NCI-H2227 treated with DMSO at 0.1 percent for 48 hours (cell line): ENCODE measurements at places on chromosomes 11 and 22.

DNA sequence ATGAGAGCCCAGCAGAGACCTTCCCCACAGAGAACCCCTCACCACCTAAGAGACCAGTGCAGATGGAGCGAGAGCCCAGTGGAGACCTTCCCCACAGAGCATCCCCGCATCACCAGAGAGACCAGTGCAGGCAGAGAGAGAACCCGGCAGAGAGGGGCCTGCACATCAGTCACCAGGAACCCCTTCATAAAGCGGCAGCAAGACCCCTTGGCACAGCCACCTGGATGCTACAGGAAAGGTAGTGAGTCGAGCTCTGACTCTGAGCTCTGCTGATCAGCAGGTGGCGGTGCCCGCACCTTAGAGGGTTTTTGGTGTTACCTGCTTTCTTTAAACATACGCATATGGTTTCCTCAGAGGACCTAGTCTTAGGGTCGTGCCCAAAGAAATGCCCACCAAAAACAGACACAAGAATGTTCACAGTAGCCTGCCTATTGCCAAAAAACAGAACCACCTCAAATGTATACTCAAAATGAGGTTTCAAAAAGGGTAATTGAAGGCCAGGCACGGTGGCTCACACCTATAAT, 678.7 kb downstream of the BRD1 start:
- no peak for DNase-seq

DNA sequence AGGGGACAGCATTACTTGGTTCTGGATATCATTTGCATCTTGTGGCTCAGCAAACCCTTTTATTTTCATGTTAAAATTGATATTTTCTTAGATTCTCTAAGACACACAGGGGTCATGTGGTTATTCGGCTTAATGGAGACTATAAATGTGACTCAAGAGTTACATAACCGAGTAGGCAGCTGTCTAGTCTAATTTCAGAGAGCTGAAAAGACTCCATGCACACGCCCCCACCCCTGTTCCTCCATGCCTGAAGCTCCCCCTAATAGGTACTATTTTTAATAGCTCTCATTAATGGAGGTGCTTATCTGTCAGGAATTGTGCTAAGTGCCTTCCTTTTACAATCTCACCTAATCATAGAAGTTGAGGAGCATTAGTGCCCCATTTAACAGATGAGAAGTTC, 189.2 kb upstream of the ARHGAP20 start:
- no peak for DNase-seq

- no peak for DNase-seq
These were observed 78.7 kb downstream of the PHF21B start for GRCh38 chr22:44931077-44931540.

DNA sequence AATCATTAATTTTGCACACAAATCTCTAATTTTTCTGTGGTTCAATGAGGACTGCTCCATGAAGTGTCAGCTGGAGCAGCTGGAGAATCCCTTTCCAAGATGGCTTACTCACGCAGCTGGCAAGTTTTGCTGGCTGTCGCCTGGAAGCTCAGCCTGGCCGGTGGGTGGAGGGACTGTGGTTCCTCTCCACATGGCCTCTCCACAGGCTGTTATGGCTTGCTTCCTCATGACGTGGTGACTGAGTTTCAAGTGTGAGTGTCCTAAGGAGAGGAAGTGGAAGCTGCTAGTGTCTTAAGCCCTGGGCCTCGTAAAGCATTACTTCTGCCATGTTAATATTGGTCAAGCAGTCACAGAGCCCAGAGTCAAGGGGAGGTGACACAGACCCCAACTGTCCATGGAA, 14.0 kb upstream of the NRIP3 start:
- DNase-seq, result no peak

GRCh38 chr22:44942979-44943700, 66.7 kb downstream of the PHF21B start:
- DNase-seq, result no peak

DNA sequence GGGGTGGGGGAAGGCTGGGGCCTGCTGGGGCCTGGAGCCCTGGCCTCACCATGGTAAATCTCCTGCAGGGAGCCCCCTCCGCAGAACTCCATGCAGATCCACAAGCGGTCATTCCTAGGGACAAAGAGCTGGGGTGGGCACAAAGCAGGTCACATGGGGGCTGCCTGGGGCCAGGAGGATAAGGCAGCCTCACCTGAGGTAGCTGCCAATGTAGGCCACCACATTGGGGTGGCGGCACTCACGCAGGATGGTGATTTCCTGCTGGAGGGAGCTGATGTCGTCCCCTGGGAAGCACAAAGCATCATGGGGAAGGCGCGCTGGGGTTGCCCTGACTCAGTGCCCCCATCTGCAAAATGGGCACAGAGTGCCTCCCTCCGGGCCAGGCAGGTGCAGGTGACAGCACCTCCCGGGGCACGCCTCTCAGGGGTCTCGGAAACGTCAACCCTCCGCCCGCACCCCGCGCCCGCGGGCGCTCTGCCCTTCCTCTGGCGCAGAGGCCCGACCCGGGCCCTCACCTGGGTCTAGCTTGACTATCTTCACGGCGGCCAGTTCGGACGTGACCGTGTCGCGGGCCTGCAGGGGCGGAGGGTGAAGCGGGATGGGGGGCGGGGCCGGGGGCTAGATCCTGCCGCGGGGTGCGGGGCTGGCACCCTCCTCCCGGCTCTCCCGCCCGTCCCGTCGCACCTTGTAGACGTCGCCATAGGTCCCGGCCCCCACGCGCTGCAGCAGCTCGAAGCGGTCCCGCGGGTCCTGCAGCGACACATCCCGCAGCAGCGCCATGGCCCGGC, 450 bp downstream of the MAP4K2 start:
- DNase-seq, result peak; percentile 45

DNA sequence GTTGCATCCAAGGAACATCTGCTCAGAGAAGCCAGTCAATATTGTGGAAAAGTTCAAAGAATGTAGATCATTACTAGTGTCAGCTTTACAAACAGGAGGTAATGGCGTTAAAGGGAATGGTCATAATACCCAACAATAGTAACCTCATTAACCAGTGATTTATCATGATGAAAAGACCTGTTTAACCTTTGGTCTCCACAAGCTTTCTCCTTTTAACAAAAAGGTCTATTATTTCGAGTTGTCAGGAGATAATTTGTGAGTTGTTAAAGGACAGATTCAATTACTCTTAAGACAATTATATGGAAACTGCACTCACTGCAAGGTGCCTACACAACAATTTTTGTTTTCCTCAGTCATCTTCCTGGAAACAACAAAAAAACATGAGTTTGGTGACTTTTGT, 73.8 kb upstream of the HTATIP2 start:
- DNase-seq, result no peak

- DNase-seq, result no peak
These were observed 105.4 kb downstream of the TTC28 start for GRCh38 chr22:28574159-28574788.

DNA sequence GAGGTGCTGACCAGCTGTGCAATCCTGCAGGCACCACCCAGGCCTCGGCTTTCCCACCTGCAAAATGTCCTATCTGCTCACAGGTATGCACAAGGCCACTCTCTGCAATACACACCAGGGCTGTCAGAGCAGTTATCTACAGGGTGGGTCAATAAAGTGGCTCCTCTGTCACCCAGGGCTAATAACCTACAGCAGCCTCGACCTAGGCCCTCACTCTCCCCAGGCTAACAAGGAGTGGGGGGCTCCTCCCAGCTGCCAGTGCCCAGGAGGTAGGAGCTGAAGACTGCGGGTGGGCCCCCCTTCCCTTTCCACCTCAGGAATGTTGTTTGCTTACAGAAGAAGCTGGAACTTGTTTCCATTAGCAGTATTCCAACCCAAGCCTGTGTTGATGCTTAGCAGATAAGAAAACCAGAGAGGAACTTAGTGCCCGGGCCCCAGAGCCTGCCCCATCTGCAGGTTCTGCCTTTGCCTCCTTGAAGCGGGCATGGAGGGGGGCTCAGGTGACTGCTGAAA, 26.8 kb downstream of the MYH9 start:
- no peak for DNase-seq

GRCh38 chr11:2298795-2299761, 2.6 kb downstream of the C11orf21 start:
- no peak for DNase-seq

GRCh38 chr11:60326955-60327354, at the start of gene MS4A6E:
Gene MS4A6E (plus strand): TSS chr11:60327255. CDS start chr11:60334896, 7,641 bp downstream.
- DNase-seq, result no peak

GRCh38 chr11:66337103-66337899, 1.1 kb upstream of the RIN1 start:
- no peak for DNase-seq

DNA sequence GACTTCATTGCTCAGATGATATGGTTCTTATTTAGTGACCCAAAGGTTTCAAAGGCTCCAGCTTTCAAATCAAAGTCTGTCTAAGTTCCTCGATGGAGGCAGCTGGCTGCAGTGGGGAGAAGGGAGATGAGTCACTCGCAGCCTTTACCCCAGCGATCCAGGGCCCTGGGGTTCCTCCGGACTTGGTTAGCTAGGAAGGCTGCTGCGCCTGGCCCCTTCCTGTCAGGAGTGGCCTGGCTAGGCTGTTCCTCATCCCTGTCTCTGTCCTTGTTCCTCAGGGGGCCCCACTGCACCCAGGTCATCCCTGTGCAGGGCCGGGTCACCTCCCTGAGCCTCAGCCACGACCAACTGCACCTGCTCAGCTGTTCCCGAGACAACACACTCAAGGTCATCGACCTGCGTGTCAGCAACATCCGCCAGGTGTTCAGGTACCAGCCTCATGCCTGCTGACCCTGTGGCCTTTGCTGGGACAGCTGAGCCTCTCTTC, 13.9 kb downstream of the ATG16L2 start:
- no peak for DNase-seq

DNA sequence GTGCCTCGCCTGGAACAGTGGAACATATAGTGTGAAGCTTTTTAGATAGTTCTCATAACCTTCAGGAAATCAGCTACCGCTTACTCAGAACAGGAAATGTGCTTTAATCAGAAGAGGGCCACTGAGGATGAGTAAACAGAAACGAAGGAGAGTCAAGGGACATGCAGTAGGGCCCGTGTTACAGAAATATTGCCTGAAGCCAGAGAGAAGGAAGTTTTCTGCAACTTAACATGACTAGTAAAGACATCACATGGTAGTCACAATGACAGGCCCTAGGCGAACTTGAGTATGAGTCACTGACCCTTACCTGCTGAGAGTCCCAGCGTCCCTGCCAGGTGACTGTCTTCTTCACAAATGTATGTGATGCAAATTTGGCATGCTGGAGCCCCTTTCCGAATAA, 39.4 kb downstream of the CARD18 start:
- no peak for DNase-seq

GRCh38 chr22:39920134-39920743, 19.4 kb downstream of the GRAP2 start:
- no peak for DNase-seq

- DNase-seq, result no peak
These were observed 2.5 kb downstream of the KCNJ4 start for GRCh38 chr22:38452373-38453065.

DNA sequence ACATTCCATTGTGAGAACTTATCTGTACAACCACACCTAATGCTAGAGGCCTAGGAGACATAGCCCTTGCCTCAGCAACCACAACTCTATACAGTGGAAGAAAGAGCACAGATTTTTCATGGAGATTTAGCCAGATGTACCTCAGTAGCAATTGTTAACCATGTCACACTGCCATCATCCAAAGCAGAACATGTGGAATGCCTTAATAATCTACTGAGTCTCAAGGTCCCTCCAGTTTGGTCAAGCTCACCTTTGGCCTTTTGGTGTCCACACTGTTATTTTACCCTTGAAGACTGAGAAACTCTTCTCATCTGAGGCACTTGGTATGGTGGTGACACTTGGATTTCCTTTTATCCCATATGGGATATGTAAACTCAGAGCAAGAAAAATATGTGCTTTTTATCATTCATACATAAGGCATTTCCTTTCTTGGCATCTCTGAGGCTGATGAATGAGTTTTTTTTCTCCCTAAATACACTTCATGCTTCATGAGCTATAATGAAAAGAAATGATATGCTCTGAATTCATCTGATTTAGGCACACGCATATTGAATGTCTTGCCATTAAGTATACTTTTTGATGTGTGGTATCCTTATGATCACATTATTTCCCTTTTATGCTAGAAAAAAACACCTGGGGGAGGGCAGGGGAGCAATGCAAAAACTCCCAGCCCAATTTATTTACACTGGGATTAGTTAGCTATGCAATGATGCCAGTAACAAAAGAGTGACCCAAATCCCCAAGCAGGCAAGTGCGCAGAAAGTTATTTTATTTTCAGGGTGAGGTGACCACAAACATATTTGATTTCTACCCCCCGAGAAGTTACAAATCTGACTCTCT, 63.3 kb upstream of the ME3 start:
- no peak for DNase-seq

DNA sequence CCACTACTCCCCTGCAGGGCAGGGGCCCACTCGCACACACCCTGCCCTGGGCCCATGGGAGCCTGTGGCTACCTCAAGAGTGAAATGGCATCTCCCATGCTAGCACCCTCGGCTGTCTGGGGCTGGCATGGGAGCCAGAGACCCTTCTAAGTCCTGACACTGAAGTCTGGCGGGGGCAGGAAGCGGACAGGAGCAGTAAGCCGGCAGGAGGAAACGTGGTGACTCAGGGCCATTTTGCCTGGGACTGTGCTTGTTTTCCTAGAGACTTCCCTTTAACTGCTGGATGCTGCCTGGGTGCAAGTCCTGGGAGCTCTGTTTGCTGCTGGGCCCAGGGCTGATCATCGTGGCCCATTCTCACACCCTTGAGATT, 16.8 kb downstream of the RELT start:
- DNase-seq, result no peak

DNA sequence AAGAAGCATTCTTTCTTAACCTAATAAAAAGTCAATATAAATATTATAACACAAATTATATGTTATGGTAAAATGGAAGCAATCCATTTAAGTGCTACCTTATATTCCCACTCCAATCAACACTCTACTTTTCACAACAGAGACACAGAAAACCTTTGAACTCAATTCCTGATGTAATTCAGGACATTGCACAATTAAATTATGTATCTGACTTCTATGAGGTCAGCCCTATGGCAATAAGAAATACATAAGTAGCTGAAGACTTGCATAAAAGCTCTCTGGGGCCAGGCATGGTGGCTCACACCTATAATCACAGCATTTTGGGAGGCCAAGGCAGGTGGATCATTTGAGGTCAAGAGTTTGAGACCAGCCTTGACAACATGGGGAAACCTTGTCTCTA, 6.8 kb downstream of the OR4D10 start:
- no peak for DNase-seq

DNA sequence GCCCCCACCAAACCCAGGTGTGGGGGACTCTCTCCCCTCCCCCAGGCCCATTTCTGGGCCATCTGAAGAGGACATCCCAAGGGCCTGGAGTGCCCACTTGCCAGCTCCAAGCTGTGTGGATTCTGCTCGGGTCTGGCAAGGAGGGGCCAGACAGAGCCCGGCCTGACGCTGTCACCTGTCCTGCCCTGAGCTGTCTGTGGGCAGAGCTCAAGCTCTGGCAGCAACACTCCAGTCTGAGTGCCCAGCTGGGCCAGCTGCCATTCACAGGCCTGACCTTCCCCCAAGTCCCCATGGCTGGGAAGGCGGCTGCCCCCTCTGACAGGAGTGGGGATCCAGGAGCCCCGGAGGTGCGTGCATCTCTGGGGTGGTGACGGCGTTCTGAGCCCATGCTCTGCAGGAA, 6.2 kb upstream of the PIM3 start:
- no peak for DNase-seq

GRCh38 chr22:50302041-50302541, 5.4 kb downstream of the PLXNB2 start:
- no peak for DNase-seq
